ENCODE measurements at places on chromosomes 5 and 9.

DNA sequence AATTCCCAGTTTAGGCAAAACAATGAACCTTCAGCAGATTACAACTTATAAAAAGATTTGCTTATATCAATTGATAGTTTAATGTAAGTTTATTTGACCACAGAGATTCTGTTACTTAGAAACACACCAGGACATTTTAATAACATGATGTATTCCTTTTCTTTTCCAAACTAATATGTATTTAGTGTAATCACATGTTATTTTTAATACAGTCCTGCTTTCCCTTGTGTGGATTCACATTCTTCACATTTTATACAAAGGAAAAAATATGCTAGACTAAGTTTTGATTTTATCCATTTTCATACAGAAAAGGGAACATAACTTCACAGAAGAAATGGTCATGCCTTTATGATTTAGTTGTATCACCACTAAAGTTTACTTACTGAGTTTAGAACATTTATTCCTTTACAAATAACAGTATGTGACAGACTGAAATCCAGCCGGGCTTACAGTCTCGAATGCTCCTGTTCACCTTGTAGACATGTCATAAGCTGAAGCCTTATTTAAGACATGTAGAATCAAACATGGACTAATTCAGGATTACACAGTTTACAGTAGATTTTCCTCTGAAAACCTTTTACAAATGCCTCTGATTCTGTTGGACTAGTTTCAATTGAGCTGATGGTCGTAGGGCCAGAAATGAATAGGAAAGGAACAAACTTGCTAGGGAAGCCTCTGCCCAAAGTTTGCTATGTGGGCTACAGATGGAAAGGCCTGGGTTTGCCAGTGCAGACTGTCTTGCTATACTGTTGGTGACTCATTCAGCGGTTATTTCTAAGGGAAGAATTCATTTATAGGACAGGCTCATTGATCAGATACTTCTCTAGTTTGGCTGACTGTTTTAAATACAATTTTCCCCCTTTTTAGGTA is 6.6 kb upstream of the ASPN start:
- DNase-seq: no peak

DNA sequence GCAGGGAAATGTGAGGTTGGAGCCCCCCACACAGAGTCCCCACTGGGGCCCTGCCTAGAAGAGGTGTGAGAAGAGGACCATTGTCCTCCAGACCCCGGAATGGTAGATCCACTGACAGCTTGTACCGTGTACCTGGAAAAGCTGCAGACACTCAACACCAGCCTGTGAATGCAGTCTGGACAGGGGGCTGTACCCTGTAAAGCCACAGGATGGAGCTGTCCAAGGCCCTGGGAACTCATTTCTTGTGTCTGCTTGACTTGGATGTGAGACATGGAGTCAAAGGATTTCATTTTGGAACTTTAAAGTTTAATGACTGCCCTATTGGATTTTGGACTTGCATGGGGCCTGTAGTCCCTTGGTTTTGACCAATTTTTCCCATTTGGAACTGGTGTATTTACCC is 535.0 kb upstream of the MEF2C start:
- no peak for DNase-seq

GRCh38 chr9:84397822-84398221 is 57.3 kb upstream of the SLC28A3 start:
- no peak for DNase-seq

DNA sequence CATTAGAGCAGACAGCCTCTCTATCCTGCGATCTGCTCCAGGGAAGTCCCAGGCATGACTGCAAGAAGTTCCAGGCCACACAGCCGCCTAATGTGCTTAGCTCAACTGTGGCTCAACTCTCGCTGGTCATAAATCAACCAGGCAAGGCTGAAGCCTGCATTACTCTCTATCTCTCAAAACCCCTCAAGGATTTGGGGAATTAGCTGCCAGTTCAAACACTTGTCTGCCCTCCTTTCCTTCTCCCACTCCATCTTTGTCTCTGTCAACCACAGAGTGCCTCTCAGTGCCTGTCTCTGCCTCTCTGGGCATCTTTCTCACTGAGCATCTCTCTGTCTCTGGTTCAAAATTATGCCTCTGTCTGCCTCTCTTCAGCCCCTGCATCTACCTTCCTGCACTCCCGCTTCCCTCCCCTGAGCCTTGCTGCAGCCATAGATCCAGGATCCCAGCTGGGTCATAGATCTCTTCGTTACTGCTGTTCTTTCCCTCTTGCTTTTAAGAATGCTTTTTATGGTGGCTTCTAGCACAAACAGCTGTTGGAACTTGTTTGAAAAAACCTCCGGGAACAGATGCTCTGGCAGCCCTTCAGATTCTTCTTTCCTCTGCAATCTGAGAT is 27.9 kb upstream of the GALNT10 start:
- DNase-seq: no peak

DNA sequence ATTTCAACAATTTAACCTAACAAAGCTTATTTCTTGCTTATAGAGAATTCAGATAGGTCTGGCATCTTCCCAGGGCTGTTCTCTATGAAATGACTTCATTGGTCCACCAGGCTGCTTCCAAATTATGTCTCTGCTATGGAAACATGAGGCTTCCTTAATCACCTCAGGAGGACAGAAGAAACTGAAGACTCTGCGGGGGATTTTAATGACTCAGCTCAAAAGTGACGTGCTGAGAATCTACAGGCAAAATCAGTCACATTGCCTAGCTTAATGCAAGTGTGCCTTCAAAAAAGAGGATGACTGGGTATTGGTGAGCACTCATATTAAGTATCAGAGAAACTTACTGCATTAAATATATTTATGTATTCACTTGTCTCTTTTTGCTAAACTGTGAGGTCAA is 315.5 kb upstream of the RGMB start:
- DNase-seq: no peak
